NCI-H460 (cell line): ENCODE measurements at places on chromosomes 1 and 21.

- no peak for DNase-seq
Measured at GRCh38 chr21:24759348-24760075, 847.8 kb downstream of the MRPL39 start.

DNA sequence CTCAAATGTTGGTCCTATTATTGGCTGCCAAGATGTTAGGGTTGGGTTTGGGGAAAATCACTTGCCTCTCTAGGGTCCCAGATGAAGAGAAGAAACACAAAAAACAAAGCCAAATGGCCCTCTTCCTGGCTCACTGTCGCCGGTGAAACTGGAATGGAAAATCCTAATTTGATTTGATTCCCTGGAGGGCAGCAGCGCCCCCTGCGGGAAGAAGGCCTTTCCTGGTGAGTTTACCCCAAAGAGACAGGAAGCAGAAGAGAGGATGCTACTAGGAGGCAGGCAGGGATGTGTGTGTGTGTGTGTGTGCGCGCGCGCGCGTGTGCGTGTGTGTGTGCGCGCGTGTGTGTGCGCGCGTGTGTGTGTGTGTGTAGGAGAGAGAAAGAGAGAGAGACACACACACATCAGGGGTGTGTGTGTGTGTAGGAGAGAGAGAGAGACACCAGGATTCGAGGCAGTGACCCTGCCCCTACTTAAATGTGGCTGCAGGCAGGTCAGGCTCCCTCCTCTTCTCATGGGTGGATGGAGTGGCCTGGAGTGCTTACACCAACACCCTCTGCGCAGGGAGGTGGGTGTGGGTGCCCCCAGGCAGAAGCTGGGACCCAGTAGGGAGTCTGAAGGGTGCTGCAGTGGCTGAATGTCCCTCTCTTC is 3.1 kb upstream of the SELENON start:
- peak; percentile 48 for DNase-seq

DNA sequence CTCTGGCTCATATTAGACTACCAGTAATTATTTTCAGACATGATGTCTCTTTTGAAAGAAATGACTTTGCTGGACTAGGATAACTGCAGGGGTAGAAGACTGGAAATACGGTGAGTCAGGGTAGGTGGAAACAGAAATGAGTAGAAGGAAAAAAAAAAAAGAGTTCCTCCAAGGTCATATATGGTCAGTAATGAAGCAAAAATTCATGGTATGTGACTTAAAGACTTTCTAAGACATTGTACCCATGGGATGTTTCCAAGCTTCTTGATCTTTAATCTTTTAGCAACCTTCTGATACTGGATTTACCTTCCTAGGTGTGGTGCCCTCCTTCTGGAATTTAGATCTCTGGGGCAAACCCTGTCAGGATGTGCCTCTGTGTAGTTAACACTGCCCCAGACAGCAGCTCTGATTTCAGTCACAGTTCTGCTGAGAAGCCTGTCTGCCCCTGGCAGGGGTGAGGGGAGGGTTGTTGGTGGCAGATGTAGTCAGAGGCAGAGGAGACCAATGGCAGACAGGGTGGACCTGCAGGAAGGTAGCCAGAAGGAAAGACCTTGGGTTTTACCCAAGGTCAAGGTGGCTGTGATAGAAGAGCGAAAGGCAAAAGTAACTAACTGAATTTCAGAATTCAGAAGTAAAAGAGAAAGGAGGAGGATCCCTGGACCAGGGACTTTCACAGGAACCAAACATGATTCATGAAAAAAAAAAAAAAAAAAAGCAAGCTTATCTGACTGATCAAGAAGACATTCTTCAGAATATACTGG is 44.1 kb upstream of the BCL10 start:
- no peak for DNase-seq

- DNase-seq: no peak
Measured at GRCh38 chr1:243264717-243265116, 8.9 kb downstream of the SDCCAG8 start.

GRCh38 chr1:204443871-204444581 is 32.4 kb upstream of the PPP1R15B start:
- DNase-seq: no peak

DNA sequence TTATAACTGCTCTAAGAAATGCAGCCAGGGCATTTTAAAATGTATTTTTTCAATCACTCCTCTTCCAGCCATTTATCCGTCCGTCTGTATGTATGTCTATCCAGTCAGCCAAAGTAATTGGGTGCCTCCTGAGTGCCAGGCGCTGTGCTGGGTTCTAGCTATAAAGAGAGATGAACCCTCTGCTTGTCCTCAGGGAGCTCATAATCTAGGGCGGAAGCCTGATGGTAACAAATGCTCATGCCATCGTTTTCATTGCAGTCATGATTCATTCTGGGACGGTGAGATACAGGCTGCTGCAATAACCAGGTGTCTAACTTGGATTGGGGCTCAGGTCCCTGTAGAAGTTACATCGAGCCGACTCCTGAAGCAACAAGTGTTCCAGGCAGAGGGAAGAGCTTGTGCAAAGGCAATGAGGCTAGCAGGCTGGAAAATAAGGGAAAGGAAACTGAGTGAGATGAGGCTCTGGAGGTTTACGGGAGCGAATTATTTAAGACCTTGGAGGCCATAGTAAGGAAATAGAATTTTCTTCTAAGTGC is 11.6 kb downstream of the IFI6 start:
- DNase-seq: no peak

DNA sequence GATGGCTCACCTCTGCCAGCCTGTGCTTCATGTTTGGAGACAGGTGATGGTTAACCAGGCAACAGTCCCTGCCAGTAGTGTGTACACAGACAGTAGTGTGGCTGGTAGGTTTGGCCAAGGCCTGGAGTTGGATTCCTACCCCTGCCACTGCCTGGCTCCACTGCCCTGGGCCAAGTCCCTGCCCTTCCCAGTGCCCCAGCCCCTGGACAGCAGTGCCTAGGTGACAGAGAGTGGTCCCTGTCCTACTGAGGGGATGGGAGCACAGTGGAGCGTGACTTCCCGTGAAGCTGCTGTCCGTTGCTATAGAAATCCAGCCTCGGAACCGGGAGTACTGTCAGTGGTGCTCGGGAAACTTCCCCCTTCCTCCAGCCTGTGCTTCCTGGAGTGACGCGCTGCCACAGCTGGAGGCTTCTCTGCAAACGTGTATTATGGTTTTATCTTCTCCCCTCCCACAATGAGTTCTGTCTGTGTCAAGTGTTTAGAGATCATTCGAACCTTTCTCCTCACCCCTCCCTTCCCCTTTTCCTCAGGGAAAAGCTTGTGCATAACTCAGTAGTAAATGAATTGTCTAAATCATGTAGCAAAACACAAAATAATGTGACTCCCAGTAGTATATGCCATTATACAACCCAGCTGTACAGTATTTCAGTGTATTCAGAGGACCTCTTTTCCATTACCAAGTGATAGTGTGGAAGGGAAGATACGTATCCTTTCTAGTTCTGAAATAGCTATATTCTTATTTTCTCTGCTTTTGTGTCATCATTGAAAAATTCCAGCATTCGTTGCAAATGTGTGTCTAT is 73.4 kb downstream of the GALNT2 start:
- no peak for DNase-seq

GRCh38 chr1:233448109-233448689 is 120.7 kb downstream of the MAP3K21 start:
- DNase-seq: no peak

- no peak for DNase-seq
Measured at GRCh38 chr1:220370041-220370700, 97.9 kb upstream of the RAB3GAP2 start.

GRCh38 chr21:25689226-25689625 is 45.5 kb downstream of the ATP5PF start:
- DNase-seq: no peak

DNA sequence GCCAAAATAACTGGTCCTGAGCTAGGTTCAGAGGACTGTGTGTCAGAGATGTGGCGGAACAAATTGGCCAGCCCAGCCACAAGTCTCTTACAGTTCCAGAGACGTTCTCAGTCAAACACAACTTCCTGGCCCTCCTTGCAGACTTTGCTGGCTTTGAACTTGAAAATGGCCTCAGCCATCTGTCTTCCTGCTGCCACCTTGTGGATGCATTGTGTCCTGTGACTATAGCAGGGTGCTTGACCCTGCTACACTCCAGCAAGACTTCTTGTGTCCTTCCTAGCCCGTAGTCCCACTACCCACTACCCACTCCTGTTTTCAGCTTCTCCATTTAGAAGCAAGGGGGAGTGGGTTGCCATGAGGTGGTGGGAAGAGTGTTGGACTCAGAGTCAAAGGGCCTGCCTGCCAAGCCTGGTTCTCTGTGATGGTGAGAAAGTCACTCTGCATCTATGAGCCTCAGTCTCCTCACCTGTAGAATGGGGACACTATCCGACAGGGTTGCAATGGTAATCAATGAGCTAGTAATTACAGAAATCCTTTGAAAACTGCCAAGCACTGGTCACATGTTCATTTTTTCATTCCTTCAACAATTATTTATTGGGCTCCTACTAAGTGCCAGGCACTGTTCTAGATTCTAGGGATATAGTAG is 109.9 kb downstream of the IGSF21 start:
- no peak for DNase-seq

GRCh38 chr1:1089731-1090423 is 15.8 kb upstream of the RNF223 start:
- no peak for DNase-seq

DNA sequence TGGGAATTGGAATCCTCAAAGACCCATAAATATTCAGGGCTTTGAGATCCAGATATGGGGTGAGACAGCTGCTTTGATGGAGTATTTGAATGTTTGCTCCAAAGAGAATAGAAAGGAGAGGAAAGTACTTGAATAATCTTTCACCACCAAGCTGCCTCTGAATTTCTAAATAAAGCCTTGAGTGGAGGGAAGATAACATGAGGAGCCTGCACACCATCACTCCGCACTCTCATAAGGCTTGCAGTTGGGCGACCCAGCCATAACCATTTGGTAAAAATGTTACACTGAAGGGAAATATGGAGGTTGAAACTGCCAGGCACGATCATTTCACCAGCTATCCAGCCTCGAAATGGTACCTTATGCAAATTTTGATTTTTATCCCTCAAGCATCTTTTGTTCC is 38.4 kb downstream of the VCAM1 start:
- no peak for DNase-seq

DNA sequence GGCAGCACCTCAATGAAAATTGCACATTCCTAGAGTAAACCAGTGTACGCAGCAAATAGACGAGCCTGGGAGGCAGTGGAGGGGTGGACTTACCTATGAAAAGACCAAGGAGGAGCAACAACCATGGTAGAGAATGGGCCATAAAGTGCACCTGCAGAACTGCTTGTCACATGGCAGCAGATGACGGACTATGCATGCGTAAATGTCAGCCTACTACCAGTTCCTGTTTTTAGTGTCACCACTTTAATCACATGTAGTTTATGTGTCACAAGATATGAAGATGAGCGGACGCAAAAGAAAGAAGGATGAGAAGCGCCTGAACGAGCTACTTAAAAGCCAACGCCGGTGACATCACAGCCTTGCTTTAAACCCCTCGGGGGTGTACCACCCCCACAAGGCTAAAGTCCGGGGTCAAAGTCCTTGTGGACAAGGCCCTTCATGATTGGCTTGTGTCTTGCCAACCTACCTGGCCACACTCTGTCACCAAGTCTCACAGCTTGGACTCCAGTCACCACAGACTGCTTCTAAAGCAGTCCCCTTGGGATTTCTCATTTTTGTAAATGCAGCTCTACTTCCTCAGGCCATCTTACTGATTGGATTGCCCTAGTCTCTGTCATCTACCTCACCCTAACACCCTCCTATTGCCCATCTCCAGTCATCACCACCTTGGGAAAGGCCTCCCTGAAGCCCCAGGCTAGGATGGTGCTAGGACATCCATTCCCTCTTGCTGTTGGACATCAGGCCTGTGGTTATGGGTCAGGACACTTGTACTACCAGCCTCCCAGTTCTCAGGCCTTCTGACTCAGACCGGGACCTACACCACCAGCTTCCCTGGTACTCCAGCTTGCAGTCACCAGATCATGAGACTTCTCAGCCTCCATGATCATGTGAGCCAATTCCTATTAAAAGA is 6.0 kb upstream of the LY9 start:
- DNase-seq: no peak

DNA sequence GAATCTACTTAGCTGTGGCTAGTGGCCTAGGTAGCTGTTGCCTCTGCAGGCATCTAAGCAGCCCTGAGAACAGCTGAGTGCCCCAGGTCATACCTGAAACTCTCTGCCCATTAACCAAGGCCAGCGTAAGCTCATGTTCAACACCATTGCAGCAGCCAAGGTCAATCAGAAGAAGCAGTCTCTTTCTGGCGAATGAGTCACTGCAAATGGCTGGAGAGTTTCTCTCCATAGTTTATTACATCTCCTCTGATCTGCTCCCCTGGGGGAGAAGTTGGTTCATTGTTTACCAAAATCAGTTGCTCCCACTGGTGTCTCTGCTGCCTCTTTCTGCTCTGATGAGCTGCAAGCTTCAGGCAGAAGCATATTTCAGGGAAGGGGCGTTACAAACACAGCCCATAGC is 6.9 kb upstream of the BCL9 start:
- DNase-seq: no peak

GRCh38 chr1:178530037-178530402 is 17.1 kb downstream of the TEX35 start:
- DNase-seq: no peak

DNA sequence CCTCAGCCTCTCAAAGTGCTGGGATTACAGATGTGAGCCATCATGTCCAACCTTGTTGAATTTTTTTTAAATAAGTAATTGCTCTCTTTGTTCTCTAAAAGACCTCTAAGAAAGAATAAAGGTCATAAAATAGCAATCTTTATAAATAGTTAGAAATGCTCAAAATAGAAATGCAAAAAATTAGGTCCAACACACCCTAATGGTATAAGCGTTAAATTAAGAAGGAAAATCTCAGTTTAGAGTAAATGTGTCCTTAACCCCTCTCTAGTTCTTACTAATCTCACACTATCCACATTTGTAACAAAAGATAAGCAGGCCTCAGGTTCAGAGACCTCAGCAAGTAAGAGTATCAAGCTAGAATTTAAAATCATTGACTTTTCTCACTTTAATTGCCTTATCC is 38.3 kb upstream of the GLIS1 start:
- DNase-seq: no peak

DNA sequence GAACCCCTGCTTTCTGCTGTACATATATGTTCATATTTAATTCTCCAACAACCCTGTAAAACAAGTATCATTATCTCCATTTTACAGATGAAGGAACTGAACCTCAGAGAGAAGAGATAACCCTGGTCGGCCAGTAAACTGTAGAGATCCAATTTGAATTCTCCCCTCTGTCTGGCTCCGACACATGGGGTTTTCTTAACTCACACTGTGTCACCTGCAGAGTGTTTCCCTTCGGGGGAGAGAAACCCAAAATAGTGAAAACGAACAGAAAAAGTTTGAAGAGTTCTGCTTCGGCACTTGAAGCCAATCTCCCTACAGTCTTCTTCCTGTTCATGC is 17.4 kb upstream of the BCAR3 start:
- no peak for DNase-seq
